ENCODE measurements at places on chromosomes 6 and 20.

DNA sequence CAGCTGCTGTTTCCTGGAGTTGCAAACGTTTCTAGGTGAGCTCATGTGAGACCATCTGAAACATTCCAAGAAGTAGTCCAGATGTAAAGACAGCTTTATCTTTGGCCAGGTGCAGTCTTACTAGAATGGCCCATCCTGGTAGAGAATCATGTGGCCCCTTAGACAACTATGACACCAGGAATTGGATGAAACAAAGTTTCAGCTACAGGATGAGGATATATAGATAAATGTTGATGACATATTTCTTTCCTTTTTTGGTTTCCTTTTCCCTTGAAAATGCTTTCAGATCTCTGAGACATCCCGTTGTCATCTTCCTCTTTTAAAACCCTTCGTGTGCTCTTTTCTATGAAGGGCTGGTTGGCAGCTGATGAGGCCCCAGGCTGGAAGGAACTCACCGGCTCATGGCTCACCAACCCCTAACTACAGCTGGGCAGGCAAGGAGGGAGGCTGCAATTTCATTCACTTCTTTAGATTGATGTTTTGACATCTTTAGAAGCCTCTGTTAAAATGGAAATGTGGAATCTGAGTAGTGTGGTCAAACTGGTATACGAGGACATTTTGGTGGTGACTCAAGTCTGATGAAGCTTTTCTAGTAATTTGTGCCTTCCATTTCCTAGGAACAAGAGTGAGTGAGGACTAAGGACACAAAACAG, 167.9 kb upstream of the TNFAIP3 start:
- DNase-seq: no peak

DNA sequence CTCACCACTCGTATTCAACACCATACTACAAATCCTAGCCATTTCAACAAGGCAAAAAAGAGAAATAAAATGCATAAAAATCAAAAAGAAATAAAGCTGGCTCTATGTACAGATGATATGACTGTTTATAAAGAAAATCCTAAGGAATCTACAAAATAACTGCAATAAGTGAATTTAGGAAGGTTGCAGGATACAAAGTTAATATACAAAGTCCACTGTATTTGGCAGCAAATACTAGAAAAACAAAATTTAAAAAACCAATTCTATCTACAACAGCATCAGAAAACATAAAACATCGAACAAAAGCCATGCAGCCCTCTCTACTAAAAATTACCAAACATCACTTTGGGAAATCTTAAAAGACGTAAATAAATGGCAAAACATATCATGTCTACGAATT, 47.6 kb downstream of the RANBP9 start:
- DNase-seq: no peak

DNA sequence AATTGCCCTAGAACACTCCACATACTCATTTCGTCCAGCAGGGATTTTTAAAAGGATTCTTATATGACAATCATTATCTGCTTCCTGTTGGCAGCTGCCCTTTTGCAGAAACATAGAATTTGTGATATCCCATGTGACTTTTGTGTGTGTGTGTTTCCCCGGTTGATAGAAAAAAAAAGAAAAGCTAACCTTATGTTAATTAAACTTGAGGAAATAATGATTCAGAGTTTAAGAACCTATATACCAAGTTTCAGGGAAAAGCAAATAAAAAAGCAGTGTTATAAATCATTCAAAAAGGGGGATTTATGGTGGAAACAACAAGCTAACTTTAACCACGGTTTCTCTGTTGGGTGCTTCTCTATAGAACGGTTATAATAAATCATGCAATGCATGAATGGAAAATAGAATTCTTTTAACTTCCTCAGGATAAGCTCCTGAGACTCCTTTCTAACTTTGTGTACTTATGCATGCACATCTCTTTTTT, 826.9 kb upstream of the EYS start:
- no peak for DNase-seq

- peak; percentile 70 for DNase-seq
Measured at GRCh38 chr6:30556906-30557682, at the start of gene PRR3. Gene PRR3, plus strand, starts transcription at chr6:30557295. Its CDS starts 50 bp downstream, at chr6:30557345.

DNA sequence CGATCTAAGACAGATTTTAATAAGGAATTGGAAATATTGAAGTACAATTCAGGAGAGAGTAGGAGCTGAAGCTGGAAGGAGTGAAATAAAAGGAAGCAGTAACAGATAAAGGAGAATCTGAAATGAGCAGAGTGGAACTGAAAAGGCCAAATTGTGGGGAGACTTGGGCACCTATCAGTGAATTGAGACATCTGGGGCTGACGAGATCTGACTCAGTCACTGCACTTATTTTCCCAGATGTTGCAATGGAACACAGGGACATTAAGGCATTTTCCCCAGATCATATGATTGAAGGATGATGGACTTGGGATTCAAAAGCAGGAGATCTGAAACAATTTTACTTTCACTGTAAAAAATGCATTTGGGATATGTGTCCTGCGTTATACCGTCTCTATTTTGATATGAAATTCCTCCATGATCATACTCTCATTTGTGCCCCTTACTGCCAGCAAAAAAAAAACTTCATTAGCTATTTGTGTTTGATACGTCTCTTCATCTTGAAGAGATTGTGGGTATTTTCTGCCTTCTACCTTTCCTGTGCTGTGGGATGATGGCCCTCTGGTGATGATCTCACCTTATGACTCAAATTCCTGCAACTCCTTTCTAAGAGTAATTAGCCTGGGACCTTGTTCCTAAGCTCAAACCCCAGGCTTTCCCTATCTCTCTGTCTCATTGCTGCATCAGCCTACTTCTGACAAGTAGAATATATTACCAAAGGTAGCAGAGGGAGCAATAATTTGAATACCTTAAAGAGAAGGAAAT, 278.5 kb upstream of the MAN1A1 start:
- no peak for DNase-seq

- no peak for DNase-seq
Measured at GRCh38 chr6:153588330-153588729, 450.7 kb upstream of the OPRM1 start.

DNA sequence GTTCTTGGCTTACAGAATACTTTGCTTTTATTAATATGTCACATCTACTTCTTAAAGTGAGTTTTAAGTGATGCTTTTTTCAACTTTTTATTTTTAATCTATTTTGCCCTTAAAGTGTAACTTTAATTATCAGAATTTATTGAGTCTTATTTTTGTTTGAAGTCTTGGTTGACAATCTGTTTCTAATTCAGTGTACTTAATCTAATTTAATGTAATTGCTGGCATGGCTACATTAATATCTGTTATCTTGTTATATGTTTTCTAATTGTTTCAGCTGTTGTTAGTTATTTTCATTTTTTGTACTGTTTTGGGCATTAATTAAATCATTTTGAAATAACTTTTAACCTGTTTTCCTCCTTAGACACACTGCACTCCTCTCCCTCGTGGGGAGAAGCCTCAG, 558.7 kb upstream of the EYS start:
- no peak for DNase-seq

- no peak for DNase-seq
Measured at GRCh38 chr20:53723621-53724020, 130.0 kb upstream of the ZNF217 start.

DNA sequence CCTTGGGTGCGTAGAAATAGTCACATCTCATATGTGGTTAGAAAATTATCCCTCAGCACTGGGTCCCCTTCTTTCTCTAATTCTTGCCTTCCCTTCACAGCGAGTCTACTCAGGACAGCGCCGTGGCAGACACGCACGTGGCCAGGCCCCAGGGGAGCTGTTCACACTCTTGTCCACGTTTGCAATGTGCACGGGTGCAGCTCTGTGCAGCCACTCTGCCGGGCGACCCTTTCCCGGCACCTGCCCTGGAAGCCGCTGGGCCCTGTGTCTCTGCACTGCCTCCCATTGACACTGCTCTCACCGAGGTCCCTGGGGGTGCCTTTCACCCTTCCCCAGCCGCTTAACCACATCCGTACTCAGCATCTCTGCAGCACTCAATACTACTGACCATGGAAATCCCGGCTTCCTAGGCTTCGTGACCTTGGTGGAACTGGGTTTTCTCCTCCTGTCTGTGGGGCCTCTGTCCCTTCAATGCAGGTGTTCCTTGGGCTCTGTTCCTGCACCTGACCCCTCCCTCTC, 104.9 kb downstream of the DACT2 start:
- DNase-seq: no peak

DNA sequence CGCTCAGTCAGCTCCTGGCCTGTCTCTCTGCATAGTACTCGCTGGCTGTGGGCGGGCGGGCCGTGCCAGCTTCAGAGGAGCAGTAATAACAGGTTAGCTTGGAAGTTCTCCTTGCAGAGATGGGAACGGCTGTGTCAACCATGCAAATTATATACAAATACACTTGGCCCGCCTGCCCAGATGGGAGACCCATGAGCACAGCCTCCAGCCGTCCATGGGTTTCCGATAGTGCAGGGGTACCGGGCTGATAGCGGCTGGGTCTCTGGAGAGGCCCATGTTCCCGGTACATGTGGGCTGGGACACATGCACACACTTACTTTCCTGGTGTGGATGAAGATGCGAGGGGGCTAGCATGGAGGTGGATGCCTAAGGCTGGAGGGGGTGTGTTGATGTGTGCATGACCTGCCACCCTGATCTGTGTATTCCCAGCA, 12.8 kb upstream of the ZNF831 start:
- no peak for DNase-seq

DNA sequence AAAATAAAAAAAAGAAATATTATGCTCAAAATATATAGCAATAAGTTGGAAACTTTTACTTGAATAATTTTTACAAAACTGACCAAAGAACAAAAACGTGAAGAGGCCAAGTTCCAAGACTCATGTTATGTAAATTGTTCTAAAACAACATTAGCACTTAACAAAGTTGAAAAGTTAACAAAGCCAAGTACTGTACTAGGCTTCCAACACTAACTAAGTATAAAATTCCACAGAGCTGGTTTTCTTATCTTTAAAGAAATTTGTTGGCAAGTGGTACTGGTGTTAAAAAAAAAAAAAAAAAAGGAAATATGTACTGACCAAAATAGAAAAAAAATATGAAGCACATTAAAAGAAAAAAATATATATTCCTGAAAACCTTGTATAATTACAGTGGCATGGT, 127.8 kb downstream of the SLC16A10 start:
- DNase-seq: no peak

- DNase-seq: no peak
Measured at GRCh38 chr6:71531841-71532240, 243.2 kb downstream of the OGFRL1 start.

GRCh38 chr6:64516393-64516792, 880.8 kb downstream of the PHF3 start:
- DNase-seq: no peak

- no peak for DNase-seq
Measured at GRCh38 chr20:50418890-50419642, 91.1 kb upstream of the PTPN1 start.

DNA sequence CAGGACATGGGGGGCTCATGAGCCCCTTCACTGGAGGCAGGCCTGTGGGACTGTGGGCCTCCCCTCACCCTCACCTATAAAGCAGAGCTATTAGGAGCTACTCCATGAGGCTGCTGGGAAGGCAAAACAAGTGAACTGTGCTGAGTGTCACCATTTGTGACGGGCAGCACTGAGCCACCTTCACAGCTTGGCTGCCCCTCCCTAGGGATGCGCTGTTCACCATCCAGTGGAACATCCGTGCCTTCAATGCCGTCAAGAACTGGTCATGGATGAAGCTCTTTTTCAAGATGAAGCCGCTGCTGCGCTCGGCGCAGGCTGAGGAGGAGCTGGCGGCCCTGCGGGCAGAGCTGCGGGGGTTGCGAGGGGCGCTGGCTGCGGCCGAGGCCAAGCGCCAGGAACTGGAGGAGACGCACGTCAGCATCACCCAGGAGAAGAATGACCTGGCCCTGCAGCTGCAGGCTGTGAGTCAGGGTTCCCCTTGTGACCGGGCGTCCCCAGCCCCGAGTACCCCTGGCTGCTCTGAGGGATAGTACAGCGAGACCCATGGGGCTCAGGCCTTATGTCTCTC, 38.4 kb downstream of the MYH7B start:
- no peak for DNase-seq

GRCh38 chr6:167795321-167795811, 31.3 kb upstream of the AFDN start:
- DNase-seq: no peak

DNA sequence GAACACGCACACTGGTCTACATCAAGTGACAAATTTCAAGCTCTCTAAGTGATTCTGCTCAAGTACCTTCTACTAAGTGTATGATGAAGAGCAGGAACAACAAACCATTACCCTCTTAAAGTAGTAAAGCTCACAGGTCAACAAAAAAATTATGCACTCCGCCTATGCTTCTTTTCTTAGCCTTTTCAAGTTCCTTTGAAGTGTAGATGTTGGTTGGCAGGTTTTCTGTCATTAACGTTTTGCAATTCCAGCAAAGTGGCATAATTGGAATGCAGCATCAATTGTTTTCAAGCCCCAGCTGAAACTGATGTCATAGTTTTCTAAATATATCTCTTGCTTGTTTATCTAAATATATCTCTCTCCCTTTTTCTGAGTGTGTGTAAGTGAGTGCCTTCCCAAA, 396.9 kb upstream of the EYS start:
- no peak for DNase-seq

- no peak for DNase-seq
Measured at GRCh38 chr20:8078528-8078914, 53.5 kb upstream of the PLCB1 start.

- no peak for DNase-seq
Measured at GRCh38 chr6:2047855-2048254, 197.6 kb downstream of the GMDS start.

DNA sequence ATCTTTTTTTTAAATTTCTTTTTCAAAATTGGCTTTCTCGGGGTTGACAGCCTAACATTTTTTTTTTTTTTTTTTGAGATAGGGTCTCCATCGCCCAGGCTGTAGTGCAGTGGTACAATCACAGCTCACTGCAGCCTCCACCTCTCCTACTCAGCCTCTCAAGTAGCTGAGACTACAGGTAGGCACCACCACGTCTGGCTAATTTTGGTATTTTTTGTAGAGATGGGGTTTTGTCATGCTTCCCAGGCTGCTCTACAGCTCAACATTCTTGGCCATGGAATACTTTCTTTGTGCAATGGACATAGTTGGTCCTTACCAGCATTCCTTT, 6.4 kb upstream of the CTNNBL1 start:
- no peak for DNase-seq

DNA sequence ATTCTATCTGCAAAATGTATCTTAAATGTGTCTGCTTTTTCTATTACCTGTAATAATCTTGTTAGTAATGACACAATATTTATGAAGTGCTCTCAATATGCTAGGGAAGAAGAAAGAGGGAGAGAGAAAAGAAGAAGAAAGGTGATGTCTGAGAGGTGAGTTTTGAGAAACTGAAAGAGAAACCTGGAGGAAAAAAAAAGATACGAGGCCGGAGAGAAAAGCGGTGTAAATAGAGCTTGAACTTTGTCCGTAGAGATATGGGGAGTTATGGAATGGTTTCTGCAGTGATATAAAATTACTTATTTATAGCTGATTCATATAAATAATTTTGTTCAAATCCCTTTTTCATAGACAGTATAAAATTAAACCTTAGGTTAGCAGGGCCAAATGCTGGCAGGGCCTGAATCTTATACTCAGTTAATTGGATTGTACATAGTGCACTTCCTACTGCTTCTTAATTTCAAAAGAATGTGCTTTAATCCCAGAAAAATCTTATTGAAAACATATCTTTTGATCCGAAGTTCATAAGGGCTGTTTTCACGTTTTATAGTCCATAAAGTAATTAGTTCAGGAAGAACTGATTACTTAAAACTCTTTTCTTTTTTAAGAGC, 43.0 kb downstream of the MYB start:
- DNase-seq: no peak

GRCh38 chr6:50030777-50031562, 9.2 kb upstream of the DEFB110 start:
- DNase-seq: no peak

- DNase-seq: no peak
Measured at GRCh38 chr6:98384334-98384733, 450.0 kb upstream of the POU3F2 start.
